Glutamatergic neuron (in vitro differentiated cells): ENCODE measurements at places on chromosomes 3 and 15. TPM values are rescaled to one million over a fixed set of nuclear protein-coding genes. Genes with fewer than 3 reads are reported as not detected.

The TM6SF1 gene
- total RNA-seq = not detected

The CCDC54 gene
- total RNA-seq = not detected

The CPLX3 gene
- 0.32 TPM for total RNA-seq

The HHLA2 gene
- total RNA-seq = not detected

The SPTBN5 gene
- 0.32 TPM for total RNA-seq

The BFSP2 gene
- total RNA-seq = not detected

The CRABP1 gene
- 314 TPM for total RNA-seq

The ZNF660 gene
- 35.4 TPM for total RNA-seq

The GOLGA6L9 gene
- total RNA-seq = 17.5 TPM

The RTP3 gene
- total RNA-seq = not detected
